ENCODE measurements at places on chromosomes 2 and 18.

DNA sequence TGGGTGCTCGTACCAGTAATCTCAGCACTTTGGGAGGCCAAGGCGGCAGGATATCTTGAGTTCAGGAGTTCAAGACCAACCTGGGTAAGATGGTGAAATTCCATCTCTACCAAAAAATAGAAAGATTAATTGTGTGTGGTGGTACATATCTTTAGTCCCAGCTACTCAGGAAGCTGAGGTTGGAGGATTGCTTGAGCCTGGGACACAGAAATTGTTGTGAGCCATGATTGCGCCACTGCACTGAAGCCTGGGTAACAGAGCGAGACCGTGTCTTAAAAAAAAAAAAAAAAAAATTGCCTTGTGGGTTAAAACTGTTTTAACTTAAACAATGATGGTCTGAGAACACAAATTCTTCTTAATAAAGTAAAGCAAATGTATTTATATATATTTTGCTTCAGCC lies 49.6 kb downstream of the ATP9B start:
- no peak for DNase-seq

GRCh38 chr18:57175532-57175931 lies 28.6 kb downstream of the BOD1L2 start:
- DNase-seq: no peak

GRCh38 chr2:156719036-156719435 lies 282.9 kb downstream of the GPD2 start:
- no peak for DNase-seq

DNA sequence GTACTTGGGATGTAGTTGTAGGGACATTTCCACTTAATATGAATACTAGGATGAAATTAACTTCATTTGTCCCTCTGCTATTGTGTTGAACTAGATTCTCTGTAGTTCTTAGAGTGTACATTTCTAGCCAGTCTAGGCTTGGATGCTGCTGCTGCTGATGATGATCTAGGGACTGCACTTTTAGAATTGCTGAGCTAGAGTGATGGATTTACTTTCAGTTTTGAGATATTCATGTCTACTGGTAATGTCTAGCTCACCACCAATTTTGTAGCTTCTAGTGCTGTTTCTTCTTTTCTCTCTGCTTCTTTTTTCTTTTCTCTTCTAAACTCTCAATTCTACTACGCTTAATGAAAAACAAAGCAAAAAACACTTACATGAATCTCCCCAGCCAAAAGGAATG lies 49.4 kb downstream of the MRPS9 start:
- DNase-seq: no peak

DNA sequence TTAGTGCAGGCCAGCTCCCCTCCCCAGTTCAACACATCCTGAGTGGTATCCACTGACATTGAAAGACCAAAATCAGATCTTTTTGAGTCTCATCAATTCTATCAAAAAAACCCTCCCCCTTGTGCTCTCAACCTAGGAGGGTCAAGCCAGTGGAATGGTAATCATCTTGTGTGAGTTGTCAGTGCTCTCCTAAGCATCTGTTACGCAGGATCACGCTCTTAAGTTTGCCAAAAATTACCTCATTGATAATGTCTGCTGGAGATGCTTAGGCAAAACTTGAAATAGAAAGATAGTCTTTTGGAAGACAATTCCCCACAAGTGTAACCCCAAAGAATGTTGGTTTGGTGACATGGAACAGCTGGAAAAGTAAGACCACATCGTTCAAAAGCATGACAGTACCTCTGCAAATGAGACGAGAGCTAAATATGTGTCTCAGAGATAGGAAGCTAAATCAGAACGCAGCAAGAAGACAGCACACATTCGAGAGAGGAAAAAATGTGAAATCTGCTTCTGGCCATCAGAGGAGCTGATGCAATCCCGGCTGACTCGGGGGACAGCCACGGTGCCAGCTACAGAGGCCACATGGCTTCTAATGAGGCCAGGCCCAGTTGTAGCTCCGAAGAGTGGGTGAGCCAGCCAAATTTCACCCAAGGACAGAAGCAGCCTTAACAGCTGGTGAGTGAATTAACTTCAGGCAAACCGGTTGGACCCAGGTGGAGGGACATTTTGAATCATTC lies 753.9 kb downstream of the RNF144A start:
- DNase-seq: no peak

GRCh38 chr2:45273412-45274249 lies 264.4 kb upstream of the SIX2 start:
- DNase-seq: no peak

GRCh38 chr2:150483532-150483931 lies 3.9 kb downstream of the RND3 start:
- no peak for DNase-seq

DNA sequence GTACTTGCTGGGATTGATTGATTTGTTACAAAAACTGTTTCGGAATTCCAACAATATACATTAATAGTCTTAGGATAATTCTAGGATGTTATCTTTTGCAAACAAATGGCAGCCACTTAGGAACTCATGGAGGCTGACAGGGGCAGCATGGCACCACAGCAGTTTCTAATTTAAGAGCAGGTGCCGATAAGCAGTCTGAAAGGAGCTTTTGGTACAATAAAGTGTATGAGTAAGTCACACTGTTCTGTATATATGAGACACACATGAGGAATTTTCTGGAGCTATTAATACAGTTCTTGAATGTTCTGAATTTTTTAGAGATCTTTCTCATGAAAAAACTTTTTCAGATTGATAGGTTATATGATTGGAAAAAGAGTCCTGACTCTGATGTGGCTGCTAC lies 52.2 kb downstream of the EIF5B start:
- no peak for DNase-seq

- DNase-seq: no peak
Measured at GRCh38 chr2:173217116-173217840, 137.4 kb upstream of the CDCA7 start.

GRCh38 chr2:99836690-99837605 lies 305.4 kb downstream of the AFF3 start:
- DNase-seq: no peak

DNA sequence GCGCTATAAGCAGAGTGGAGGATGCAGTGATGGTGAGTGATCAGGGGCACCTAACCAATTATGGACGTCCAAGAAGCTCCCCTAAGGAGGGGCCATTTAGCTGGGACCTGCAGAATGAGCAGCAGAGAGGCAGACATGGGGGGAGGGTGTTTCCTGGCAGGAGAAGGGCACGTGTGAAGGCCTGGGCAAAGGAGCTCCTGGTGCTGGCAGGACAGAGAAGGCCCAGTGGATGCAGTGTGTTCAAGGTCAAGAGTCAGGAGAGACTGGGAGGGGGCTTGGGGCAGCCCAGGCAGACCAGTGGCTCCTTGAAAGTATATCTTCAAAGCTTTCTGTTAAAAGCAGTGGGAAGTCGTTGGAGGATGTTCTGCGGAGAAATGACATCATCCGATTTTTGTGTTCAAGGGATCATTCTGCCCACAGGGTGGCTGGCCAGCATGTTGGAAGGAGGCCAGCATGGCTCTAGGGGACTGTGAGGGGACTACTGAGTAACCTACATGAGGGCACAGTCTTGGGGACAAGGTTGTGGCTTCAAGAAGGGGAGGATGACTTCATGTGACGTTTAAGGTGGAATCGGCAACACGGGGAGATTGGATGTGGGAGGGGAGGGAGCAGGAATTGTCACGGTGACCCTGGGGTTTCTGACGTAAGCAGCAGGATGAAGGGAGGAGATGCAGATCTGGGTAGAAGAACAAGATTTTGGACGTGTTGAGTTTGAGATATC lies 9.0 kb upstream of the CIB4 start:
- DNase-seq: no peak

DNA sequence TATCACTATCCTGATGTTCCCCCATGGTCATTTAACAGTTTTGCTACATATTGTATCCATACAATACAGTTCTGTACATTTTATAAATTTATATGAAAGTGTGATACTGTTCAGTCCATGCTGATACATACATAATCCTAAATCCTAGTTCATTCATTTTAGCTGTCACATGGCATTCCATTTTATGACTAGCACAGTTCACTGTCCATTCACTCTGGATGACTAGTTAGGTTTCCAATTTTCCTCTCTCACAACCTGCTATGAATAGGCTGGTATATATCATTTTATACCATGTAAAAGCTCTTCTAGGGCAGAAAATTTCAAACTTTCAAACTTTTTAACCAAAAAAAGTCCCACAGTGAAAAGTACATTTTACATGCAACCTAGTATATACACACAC lies 15.2 kb downstream of the SMAD2 start:
- no peak for DNase-seq

Data from GM10248 (cell line).